ENCODE measurements at places on chromosomes 11 and 22.

DNA sequence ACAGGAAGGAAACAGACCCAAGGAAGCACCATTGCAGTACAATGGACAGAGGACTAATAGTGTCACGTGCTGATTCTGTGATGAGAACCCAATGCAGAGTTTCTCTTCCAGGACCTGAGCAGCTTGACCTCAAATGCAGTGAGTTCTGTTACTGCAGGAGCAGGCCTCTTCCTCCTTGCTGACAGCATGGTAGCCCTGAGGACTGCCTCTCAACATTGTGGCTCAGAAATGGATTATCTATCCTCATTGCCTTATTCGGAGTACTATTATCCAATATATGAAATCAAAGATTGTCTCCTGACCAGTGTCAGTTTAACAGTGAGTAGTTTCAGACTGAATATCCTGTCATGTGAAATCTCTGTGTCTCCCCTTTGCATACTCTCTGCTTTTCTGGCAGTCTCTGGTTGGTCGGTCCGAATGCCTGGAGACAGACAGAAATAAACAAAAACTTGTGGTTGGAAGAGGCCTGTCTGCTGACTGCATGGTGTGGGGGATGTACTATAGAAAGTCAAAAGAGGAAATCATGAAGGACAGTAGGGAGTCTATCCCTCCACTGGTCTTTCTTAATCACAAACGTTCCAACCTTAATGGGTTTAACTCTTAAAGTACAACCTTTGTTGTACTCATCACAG, 6.9 kb upstream of the MS4A14 start:
- no peak for DNase-seq

- DNase-seq = no peak
These were observed 79.3 kb downstream of the DSCAML1 start for GRCh38 chr11:117717485-117718314.

- no peak for DNase-seq
These were observed 45.9 kb downstream of the ARHGAP42 start for GRCh38 chr11:100732949-100733348.

GRCh38 chr22:19361501-19362103, 69.9 kb downstream of the HIRA start:
- no peak for DNase-seq

- DNase-seq = no peak
These were observed 2.6 kb upstream of the NPTXR start for GRCh38 chr22:38846412-38846811.

- DNase-seq = no peak
These were observed 1.0 kb downstream of the RASSF10 start for GRCh38 chr11:13009921-13010748.

DNA sequence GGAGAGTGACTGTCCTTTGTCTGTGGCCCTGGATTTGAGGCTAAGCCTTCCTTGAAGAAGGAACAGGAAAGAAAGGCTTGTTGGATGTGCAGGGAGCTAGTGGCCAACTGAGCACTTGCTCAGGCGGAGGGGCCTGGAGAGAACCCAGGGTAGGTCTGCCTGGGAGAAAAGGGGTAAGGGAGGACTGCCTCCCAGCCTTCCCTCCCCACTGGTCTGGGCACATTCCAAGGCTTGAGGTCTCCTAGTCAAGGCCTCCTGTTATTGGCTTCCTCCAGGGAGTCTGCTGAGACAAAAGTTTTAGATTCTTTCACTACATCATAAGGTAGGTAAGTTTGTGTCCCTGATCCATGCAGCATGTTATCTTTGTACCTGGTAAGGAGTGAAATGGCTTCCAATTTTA, 15.2 kb downstream of the KCNQ1OT1 start:
- no peak for DNase-seq

DNA sequence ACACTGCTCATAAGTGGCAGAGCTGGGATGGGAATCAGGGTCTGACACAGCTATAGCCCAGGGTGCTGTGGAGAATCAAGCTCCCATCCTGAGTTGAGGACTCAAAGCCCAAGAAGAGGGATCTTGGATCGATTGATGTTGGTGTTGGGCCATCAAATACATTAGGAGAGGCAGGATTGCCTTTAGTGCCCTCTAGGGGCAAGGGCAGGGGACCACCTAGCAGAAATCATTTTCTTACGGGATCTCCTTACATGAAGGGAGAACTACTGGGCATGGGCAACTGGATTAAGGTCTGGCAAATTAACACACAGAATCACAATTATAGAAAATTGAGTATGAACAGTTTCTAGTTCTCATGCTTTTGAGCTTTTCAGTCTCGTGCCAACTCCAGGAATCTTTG, 24.9 kb upstream of the EMSY start:
- DNase-seq = no peak

DNA sequence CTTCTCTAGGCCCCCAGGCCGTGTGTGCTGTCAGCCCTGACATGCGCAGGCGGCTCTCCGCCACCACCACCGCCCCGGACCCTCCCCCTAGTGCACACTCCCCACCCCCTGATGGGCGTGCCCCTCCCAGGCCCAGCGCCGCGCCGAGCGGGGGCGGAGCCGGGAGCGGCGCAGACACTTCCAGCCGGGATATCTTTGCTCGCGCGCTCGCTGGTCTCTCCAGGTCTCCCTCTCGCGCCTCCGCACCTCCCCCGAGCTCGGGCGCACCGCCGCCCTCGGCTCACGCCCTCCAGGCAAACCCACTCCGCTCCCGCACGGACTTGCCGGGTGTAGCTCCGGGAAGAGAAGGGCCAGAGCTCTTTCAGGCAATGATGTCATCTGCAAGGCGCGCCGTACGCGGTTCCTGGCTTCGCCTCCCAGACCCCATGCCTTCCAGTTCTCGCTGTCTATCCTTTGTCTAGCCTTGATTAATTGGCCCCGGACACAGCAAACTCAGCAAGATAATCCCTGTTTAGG, at the start of gene SCN3B:
SCN3B (minus strand) TSS at position 59 of the 516 bp plus-strand sequence. CDS start 823 bp downstream, outside the sequence.
- peak; percentile 77 for DNase-seq

GRCh38 chr11:11169715-11170351, 183.2 kb downstream of the CSNK2A3 start:
- no peak for DNase-seq

DNA sequence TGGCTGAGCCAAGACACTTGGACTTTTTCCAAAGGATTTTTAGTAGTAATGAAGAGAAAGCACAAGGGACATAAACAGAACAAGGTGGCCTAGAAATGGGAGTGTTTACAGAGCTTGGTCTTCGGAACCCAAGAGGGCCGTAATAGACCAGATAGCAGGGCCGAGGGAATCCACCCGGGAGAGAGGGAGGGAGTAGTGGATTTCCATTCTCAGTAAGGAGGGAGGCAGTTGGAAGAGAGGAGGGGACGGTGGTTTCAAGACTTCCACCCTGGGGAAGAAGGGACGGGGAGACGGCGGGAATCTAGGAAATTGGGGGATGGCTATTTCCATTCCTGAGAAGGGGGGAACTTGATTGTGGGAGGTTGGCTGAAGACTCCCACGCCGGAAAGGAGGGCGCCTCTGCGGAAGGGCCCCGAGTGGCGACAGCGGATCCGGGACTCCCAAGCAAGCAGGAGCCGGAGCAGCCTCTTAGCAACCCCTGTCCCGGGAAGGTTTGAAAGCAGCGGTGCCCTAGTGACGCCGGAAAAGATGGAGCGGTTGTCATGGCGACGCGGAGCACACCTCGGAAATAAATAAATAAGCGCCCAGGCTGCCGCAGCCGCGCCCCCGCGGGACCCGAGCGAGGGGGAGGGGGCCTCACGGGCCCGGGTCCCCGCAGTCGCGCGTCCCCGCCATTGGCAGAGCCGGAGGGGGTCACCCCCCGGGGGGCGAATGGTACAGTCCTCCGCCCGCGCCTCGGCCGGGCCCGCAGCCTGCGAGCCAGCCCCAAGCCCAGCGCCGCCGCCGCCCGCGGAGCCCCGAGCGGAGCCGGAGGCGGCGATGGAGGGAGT, 31.6 kb downstream of the EIF3F start:
- peak; percentile 72 for DNase-seq

GRCh38 chr11:15913261-15913660, 443.1 kb downstream of the SOX6 start:
- no peak for DNase-seq

GRCh38 chr11:12175694-12176241, 65.4 kb downstream of the MICAL2 start:
- DNase-seq = no peak

DNA sequence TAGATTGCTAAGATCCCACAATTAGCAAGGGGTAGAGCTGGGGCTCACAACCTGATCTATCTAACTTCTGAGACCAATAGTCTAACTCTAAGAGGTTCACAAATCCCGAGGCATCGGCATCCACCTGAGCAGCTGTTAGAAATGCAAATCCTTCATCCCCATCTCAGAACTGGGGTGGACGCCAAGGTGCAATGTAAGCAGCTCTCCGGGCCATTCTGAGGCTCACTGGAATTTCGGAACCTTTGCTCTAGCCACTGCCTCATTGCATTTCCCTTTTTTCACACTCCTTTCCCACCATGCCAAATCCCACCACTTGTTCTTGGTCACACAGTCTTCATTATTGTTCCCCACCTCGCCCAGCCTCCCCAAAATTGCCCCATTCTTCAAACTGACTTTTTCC, 29.8 kb downstream of the MAML2 start:
- no peak for DNase-seq

DNA sequence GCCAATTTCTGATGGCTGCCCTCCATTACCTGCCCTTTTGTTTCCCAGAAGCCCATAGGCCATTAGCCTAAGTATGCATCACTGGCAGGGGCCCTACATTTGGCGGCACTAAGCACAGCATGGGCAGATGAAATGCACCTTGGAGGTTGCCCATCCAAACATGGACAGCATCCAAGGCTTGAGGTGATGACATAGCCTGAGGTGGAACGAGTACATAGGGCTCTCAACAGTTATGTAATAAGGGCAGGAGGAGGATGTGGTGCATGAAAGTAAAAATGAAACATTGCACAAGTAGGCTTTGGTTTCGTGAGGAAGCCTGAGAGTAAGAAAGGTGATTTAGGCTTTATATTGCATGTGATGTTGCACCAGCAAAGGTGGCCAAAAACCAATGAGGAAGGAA, 148.1 kb downstream of the FAM76B start:
- no peak for DNase-seq

DNA sequence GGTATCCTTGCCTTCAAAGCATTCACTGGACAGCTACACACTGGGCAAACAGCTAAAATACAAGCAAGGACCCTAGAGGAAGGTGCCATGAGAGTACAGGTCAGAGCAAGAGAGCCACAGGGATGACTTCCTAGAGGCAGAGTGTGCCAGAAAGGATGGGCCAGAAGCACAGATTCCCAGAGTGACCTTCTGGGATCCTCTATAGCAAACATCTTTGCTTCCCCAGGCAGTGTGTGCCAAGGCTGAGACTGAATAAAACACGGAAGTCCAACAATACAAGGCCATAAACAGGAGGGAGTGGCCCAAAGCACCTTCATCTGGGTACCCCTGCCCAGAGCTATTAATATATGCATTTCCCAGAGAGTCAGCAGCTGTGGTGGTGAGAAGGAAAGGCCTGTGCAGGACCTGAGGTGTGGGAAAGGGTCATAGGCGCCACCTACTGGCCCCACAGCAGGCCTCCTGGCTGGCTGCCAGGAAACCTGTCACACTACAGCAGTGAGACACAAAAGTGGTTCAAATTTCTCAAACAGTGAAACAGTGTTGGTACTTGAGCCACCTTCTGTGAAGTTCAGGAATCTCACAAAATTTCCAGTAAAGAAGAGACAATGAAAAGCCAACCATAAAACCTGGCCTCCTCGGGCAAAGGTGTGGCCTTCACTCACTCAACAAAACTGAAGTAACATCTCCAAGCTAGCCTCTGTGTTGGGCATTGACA, 20.3 kb downstream of the CLPB start:
- DNase-seq = peak; percentile 76

DNA sequence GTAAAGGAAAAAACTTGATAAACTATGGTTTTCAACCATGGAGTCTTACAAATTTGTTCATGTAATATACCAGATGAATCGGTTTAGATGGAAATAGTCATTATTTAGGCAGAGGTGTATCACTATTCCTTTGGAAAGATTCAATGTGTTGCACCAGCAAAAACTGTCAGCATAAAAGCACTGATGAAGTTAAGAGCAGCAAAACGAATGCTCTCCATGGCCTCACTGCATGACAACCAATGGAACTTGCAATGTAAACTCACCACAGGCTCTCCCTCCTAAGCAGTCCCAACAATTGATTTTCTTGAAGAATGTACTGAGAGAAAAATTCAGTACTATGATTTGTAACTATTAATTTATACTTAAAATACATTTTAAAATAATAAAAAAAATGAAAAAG, 139.9 kb downstream of the FCHSD2 start:
- no peak for DNase-seq

DNA sequence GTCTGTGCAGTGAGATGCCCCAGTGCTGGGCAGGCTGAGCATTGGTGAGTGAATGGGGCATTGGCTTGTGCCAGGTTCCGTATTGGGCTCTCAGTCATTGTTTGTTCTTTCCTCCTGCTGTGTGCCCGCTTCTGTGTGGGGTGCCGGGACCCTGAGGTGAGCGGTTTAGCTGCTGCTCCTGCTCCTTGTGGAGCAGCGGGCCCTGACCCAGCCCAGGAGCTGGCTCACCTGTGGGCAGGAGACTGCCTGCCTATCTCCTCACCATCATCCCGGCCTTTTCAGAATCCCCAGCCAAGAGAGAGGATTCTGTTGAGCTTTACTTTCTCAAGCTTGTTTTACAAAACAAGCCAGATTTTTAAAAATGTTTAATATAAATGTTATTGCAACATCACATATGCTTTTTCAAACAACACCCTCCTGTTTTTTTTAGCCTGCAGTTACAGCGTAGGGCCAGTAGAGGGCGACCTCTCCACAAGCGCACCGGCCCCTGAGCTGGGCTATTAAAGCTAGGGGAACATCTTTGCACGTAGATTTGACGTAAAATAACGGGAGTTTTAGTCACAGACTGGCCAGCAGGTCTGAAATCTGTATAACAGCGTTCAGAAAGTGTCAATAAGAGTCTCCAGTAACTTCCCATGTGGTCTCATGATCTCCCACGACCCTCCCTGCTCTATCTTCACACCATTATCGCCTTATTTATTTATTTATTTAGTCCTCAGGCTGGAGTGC, 25.1 kb upstream of the RELT start:
- no peak for DNase-seq

GRCh38 chr11:77244277-77245027, 57.0 kb downstream of the GDPD4 start:
- DNase-seq = no peak

- DNase-seq = peak; percentile 72
These were observed 416 bp upstream of the GAB2 start for GRCh38 chr11:78417888-78418583.
